ENCODE measurements at places on chromosomes 2 and 18. TPM values are rescaled to one million over a fixed set of nuclear protein-coding genes. Genes with fewer than 3 reads are reported as not detected.

GRCh38 chr2:43207553-43208300 is 18.7 kb downstream of the ZFP36L2 start:
- DNase-seq = no peak

GRCh38 chr2:220676695-220677094 is 895.4 kb downstream of the EPHA4 start:
- DNase-seq = no peak

GRCh38 chr2:217834744-217835513 is 167.9 kb downstream of the TNS1 start:
- no peak for DNase-seq

DNA sequence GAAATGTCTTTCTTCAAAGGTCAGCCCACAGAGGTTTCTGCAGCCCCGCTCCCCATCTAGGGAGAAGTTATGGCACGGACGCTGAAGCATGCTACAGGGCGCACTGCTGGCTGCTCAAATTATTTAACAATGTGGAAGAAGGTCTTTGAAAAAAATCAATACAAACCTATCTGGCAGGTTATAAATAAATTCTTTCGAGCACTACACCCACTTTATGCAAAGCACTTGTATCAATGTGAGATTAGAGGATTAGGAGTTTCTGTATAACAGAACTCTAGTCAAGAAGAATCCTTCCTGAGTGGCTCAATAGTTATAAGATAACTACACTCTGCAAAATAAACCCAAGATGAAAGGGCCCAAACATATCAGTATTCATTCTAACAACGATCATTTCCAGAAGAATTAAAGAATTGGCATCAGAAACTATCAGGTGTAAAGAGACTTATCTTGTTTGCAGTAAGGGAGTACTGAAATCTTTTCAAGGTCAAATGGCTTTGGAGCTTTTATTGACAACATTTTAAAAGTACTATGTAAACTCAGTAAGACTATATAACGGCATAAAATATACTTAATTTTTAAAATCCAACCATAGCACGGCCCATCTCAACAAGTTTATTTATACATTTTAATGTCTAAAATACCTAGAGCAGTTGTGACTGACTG is 103.0 kb upstream of the DNMT3A start:
- no peak for DNase-seq

DNA sequence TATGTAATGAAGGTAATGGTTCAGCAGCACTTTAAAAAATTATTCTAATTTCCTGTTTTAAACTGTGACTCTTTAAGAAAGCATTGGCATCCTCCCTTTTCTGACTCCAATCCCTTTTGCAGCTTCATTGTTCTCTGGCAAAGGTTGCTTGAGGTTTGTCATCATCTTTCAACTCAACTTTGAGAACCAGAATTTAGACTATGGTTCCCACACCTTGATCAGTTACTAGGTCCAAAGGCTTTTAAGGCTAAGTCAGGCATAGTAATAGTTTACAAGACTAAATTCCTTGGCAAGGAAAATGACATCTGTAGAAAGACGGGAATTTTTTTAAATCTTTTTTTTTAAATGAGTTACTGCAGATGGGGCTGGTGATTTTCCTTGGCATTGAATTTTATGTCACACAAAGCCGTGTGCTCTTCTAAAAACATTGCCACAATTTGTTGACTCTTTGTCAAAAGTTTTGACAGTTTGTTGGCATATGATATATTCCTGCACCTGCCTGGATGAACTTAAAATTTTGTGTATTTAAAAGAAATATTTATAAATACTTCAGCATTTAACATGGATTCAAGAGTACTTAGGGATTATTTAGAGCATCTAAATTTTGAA is 451.0 kb downstream of the MEIS1 start:
- peak; percentile 73 for DNase-seq

GRCh38 chr18:8020132-8020846 is 453.2 kb downstream of the PTPRM start:
- DNase-seq = peak; percentile 14

- DNase-seq = no peak
Measured at GRCh38 chr2:85324639-85325465, 2.9 kb downstream of the TGOLN2 start.

DNA sequence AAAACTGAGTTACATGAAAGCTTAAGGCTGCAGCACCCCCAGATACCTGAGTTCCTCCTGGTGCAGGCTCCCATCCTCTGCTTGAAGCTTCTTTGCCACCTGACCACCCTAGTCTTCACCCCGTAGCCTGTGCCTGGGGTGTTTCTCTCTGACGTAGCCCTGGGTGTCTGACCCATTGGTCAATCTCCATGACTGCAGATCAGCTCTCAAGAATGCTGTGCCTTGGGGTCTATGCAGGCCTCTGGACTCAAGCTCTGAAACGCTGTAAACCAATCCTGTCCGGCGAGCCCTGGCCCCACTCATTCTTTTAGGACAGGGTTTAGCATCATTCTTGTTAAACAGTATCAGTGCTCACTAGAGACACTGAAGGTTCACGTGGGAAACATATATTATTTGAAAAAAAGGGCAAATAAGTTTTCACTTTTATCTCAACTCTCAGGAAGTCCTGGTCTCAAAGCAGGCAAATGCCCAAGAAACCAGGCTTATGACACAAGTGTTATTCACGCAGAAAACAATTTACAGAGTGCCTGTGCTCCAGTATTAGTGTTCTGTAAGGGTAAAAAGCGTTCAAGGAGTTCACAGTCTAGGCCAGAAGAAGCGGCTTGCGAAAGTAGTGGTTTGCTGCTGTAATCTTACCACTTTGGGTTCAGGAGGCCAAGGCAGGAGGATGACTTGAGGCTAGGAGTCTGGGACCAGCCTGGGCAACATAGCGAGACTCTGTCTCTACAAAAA is 22.8 kb upstream of the PPP4R1 start:
- DNase-seq = peak; percentile 78

GRCh38 chr2:58350484-58350883 is 109.4 kb upstream of the FANCL start:
- no peak for DNase-seq

DNA sequence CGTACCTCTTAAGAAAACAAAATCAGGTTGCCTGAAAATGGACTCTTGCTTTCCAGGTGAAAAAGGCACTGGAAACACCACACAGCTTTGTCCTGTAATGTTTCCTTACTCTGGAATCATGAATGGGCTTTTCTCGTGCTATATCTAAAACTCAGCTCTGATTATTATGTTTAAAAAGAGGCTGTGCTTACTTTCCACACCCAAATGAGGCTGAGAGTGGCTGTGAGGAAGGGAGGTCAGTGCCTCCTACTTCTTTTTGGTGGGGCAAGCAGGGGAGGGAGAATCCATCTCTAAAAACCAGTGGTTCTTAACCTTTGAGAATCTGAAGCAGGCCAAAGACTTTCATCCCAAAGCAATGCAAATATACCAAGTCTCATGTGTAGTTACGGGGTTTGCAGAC is 148.6 kb downstream of the FAM210A start:
- no peak for DNase-seq

- DNase-seq = no peak
Measured at GRCh38 chr2:34825686-34826085, 1226.6 kb upstream of the FAM98A start.

DNA sequence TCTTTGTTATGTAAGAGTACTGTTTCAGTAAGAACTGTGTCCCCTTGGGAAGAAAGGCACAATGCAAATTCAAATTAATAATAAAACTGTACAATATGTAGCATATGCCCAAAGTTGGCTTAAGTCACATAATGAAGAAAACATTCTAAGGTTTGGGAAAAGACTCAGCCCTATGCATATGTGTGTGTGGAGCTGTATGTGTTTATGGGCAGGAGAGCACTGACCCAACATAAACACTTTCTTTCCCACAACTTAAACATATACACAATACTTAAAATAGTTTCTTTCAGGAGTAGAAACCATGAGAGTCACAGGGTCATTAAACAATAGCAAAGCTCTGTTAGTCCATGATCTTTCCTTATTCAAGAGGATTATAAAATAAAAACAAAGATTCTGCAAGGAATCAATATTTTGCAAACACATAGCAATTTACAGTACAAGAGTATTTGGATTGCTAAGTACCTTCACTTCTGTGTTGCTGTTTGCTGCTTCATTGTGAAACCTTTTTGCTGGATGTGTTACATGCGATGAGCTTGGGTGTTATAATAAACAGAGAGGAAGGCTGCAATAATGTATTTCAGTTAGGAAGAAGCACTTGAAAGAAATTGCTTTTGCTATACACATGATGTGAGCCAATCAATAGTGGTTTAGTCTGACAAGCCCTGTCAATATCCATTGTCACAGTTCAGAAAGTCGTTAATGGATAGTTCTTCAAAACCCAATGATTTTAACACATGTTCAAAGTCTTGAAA is 347.3 kb downstream of the ARHGAP15 start:
- peak; percentile 28 for DNase-seq

DNA sequence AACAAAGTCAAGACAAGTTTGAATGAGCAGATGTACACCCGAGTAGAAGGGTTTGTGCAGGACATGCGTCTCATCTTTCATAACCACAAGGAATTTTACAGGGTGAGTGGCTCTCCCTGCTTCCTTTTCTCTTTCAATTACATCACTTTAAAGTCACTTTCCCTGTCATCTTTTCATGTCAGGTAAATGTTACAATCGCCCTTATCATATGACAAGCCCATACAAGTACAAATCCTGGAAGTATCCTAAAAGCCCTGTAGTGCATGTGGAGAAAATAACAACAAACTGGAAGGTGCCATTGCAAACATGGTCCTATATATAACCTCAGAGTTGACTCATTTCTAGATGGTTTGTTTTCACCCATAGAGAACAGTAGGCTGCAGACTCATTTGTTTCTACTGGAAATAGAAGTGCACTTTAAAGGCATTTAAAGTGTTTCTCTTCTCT is 126.0 kb downstream of the SP100 start:
- DNase-seq = peak; percentile 17

GRCh38 chr2:149625671-149626070 is 38.1 kb upstream of the MMADHC start:
- no peak for DNase-seq

DNA sequence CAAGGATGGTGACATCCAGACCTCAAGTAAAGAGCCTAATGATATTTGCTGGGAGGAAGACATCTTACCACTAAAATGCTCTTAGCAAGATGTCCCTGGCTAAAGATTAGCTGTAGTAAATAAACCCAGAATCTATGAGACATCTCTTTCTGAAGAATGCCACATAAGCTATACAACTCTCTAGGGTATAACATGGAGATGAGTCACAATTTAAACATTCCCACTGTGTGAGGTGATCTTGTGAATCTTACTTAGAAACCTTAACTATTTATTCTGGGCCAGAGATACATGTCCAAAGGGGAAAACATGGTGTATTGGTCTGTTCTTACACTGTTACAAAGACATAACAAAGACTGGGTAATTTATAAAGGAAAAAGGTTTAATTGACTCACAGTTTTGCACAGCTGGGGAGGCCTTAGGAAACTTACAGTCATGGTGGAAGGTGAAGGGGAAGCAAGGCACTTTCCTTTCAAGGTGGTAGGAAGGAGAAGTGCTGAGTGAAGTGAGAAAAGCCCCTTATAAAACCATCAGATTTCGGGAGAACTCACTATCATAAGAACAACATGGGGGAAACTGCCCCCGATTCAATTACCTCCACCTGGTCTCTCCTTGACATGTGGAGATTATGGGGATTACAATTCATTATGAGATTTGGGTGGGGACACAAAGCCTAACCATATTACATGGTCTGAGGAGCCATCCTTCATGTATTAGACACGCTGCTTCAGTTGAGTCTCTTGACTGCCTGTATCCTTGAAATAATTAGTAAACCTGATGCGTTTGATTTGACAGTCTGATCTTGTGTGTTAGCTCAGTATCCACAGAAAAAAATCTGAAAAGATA is 17.1 kb downstream of the KRCC1 start:
- DNase-seq = peak; percentile 93

- DNase-seq = no peak
Measured at GRCh38 chr2:78020491-78020890, 498.3 kb upstream of the LRRTM4 start.

GRCh38 chr18:56161566-56162260 is 476.7 kb downstream of the TXNL1 start:
- no peak for DNase-seq

DNA sequence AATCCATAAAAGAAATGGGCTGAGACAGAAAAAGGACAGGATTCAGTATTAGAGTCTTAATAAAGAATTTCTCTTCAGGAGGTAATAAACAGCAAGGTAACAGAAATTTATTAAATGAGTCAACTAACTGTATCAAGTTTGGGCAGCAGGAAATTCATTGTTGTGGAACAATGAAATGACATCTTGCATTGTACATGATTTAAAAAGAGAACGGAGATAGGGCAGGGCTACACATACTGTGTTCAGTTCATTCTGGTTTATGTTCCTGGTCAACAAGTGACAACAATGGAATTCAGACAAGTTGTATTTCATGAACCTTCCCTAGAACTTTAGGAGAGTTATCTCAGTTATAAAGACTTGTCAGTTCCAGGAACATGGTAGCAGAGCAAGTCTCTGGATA is 961.3 kb downstream of the SOCS6 start:
- no peak for DNase-seq

DNA sequence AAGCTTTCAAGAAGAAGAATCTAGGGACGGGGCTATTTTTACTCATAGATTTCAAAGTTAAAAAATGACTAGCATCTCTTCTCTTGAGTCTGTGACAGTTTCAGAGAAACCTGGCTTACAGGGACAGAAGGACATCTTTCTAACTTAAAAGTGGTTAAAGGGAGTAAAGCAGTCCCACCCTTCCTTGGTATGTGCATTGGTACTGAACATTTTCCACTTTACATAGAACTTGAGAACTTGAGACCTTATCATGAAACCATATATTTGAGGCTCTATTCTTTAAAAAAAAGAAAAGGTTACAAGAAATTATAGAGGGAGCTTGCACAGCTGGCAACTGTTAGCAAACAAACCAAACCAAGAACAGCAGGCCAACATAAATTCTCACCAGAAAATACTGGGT is 73.4 kb upstream of the GAREM1 start:
- DNase-seq = no peak

DNA sequence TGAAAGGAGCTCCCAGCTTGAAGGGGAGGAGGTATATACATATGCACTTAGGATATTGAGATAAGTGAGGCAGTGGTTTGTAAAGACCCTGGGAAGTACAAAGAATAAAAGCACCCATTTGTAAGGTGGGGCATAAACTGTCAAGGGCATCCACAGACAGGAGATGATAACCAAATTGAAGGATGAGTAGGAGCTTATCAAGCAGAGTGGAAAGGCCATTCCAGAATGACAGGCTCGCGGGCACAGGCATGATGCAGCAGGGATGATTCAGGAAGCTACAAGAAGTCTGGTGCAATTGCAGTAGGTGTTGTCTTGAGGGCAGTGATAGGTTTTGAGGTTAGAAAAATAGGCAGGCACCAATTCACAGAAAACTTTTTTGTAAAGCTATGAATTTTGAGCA is 504.8 kb downstream of the PIK3C3 start:
- no peak for DNase-seq

DNA sequence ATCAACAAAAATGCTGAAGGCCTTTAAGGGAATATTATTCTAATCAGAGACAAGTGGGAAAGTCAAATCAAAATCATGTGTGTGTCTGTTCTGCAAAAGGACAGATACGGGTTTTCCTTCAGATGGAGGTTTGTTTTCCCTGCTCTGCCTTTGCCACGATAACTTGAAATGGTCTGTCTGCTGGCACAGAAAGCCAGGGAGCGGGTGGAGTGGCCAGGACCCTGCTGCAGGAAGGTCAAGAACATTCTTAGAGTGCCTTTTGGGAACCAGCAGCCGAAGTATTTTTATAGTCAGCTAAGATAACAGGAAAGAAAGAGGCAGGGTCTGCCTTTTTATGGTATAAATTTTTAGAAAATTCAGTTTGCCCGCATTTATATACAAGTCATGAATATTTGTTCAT is 234.2 kb downstream of the LTBP1 start:
- DNase-seq = no peak

Gene TRABD2A
- 2.6 TPM for total RNA-seq

Gene KRTCAP3
- total RNA-seq = 1.9 TPM

Gene SRD5A2
- total RNA-seq = not detected

Gene MROH2A
- not detected for total RNA-seq

Gene CREG2
- total RNA-seq = 0.11 TPM

Gene ANKRD30B
- not detected for total RNA-seq

Gene POMC
- total RNA-seq = not detected
